Activated CD4-positive, alpha-beta T cell treated with anti-CD3 and anti-CD28 coated beads, Interleukin-2, amount 10 ng/mL, durations not matched to agents 7 days and 5 days (primary cell): ENCODE measurements at places on chromosomes 7 and 10. TPM values are rescaled to one million over a fixed set of nuclear protein-coding genes. Genes with fewer than 3 reads are reported as not detected.

DNA sequence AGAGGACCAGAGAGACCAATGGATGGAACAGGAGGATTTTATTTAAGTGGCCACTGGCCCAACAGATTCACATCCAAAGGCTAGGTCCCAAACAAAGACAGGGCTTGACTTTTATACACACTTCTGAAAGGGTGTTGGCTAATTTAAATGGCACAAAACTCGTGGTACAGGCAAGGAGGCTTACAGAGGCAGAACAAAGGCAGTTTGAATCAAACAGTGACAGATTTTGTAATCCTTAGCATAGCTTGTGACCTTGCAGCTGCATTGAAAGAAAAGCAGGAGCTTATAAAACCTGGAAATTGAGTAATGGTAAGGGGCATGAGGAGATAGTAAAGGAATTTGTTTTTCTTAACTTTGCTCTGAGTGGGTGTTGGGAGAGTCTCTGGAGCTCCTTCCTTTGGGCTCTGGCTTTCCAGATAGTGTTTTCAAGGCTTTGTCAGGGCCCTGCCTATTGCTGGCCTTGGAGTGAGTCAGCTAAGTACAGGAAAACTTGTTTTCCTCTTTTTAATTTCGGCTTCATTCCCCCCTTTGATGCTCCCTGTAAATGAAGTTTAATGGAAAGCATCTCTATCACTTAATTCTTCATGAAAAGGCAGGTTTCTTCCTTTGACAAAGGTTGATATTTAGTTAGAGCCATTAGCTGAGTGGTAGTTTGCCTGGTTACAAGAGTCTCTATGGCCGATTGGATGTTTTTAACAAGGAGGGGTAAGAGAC is 96.9 kb downstream of the TRIM24 start:
- no peak for DNase-seq

DNA sequence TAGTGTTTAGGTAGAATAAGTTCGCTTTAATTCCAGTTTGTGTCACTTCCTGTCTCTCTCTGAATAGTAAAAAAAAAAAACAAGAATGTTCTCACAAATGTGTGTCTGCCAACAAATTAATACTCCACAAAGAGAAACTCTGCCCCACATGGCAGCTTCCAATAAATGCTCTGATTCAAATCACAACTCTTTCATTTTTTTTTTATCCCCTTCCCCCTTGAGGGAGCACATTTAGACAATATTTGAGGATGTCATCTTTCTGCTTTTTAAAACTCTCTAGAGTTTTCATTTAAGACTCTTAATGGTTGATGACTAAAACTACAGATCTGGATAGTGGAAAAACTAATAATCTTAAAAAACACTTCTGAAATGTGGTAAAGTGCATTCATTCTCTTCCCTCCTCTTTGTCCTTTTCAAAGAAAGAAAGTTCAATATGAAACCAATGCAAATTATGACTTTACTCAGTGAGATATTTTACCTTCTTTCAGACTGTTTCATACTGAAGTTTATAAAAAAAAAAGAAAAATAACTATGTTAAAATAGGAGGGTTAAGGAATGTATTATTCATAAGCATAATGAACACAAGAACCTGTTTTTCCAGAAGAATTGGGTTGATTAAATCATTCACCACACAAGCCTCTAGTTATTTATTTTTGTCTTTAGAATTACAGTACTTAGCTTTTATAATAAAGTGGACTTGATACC is 42.3 kb downstream of the ARID5B start:
- no peak for DNase-seq

The EDRF1 gene
- 39.5 TPM for total RNA-seq

- no peak for DNase-seq
Observed at GRCh38 chr7:129210989-129211312, 13.9 kb upstream of the AHCYL2 start.

DNA sequence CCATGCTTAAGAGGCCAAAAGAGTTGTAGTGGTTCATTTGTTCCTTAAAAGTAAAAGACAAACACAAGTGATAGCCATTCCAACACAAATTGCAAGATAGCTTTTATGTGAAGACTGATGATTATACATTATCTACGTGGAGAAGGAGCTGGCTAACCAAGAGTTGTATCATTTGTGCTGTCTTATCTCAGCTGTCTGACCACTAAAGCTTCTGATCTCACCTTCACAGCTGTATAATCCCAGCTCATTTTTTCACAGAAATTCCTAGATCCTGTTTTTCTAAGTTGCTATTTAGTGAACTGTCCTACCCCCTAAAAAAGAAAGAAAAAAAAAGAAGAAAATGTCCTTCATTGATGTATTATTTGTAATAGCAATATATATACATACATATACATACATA is 9.8 kb downstream of the USP6NL start:
- DNase-seq, result no peak

DNA sequence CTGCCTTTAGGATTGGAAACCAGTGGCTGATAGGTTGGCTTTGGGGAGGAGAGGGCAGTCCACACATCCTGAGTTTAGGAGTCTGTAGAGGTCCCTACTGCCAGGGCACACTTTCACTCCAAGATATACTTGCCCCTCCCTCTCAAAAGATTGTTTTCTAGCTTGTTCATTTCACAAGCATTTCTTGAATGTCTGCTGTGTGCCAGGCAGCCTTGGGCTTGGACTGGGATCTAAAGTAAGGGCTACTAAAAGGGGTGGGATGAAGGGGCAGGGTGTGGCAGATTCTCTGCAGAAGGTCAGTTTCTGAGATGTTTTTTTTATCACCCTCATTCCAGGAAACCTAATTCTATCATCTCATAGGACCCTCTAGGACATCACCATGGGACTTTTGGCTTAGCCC is 272.4 kb downstream of the SKAP2 start:
- no peak for DNase-seq

GRCh38 chr10:79930751-79931150 is 18.2 kb downstream of the SFTPD start:
- no peak for DNase-seq

The YKT6 gene
- total RNA-seq, result 63.3 TPM

The SGPL1 gene
- 19.7 TPM for total RNA-seq

GRCh38 chr10:126867567-126868365 is 37.5 kb upstream of the DOCK1 start:
- DNase-seq, result no peak

The PDZD7 gene
- total RNA-seq, result 0.65 TPM

DNA sequence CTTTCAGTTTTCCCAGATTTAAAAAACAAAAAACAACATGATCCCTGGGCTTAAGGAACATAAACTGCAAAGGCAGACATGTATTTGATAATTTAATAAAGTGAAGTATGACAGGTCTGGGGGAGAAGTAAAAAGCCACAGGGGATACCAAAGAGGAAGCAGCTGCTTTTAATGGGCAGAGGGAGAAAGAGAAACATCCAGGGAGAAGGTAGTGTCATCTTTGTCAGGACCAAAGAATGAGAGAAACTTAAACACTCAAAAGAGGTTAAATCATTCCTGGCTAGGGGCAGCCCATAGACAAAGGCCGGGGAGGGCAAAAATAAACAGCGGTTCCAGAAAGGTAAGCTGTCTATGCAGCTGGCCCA is 94.5 kb downstream of the GRB10 start:
- DNase-seq, result no peak

- DNase-seq, result no peak
Observed at GRCh38 chr7:13991791-13992595, 2.5 kb upstream of the ETV1 start.

The TMEM213 gene
- not detected for total RNA-seq

- DNase-seq, result no peak
Observed at GRCh38 chr10:3533296-3533695, 251.7 kb downstream of the KLF6 start.

- no peak for DNase-seq
Observed at GRCh38 chr10:62978482-62978881, 154.6 kb upstream of the NRBF2 start.

GRCh38 chr7:139901901-139902300 is 72.8 kb downstream of the TBXAS1 start:
- DNase-seq, result no peak

The CAMK2G gene
- total RNA-seq, result 55.8 TPM

GRCh38 chr7:15686295-15686956 is at the start of gene MEOX2:
TSS of gene MEOX2 (minus strand) at chr7:15686683. CDS start at chr7:15686402, 281 bp downstream.
- DNase-seq, result no peak

GRCh38 chr7:51918581-51918980 is 602.0 kb upstream of the COBL start:
- no peak for DNase-seq

The OPN4 gene
- not detected for total RNA-seq

The PILRA gene
- 2.7 TPM for total RNA-seq
